Stimulated activated CD4-positive, alpha-beta T cell treated with anti-CD3 and anti-CD28 coated beads, TNF-alpha, amount 100 ng/mL, for 24 hours (primary cell): ENCODE measurements at places on chromosomes 7 and 10.

DNA sequence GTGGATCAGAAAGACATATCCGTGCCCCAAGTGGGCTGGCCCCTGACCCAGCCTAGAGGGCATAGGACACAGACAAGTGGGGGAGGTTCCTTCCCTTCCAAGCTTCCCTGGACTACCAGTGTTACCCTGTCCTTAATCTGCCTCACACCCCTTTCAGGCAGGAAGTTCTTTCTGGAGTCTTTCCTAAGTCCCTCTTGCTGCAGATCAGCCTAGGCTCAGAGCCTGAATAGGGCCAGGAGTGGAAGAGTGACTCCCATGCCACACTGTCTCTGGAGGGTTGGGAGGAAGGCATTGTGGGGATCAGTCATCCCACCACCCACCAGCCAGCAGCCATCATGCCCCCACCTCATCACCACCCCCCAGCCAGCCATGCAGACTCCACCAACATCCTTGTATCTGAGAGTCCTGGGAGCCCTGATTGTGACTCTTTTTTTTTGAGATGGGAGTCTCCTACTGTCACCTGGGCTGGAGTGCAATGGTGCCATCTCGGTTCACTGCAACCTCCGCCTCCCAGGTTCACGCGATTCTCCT is 22.6 kb downstream of the POLL start:
- no peak for DNase-seq

DNA sequence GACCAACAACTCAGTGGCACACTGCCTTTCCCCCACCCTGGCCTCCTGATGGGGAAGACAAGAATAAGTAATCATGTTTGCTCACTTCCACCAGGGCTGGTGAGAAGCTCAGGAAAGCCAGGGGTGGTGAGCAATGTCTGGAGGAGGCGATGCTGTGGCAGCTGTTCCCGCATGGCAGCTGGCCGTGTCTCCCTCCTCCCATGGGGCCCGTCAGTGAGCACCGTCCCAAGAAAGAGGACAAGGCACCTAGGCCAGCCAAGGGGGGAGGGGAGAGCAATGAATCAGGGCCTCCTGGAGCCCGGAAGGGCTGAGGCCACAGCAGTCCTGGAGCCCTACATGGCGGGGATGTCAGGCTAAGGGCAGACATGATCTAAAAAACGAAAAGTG is 69.2 kb upstream of the INSIG1 start:
- no peak for DNase-seq

DNA sequence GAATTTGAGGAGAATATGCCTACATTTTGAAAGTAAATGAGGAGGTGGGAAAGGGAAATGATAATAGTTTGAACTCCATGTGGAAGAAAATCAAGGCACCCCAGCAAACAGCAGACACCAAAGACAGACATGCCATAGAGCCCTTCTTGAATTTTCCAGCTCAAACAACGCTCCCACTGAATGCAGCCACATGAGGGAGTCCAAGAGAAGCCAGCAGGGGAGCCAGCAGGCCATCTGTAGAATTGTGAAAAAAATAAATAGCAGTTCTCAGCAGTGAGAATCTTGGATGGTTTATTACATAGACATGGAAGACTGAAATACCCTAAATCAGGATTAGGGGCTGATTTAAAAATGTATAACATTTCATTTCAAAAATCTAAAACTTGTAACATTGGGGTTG is 1567.3 kb upstream of the LRRTM3 start:
- DNase-seq: no peak

DNA sequence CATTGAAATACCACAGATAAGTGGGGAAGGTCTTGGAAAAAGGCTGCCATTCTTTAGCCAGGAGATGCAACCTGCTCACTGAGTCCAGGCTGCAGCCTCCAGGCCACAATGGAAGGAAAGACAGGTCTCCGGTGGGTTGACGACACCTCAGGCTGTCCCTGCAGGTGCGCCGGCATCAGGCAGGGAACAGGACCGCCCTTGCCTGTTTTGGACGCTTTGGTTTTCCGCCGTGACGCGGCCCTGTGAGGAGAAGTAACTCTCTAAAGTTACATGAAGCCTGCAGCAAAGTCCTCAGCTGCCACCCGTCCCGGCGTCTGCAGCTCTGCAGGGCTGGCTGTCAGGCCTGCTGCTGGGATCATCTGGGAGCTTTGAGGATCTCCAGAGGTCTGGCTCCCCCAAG is 147.0 kb downstream of the WDR37 start:
- DNase-seq: no peak

DNA sequence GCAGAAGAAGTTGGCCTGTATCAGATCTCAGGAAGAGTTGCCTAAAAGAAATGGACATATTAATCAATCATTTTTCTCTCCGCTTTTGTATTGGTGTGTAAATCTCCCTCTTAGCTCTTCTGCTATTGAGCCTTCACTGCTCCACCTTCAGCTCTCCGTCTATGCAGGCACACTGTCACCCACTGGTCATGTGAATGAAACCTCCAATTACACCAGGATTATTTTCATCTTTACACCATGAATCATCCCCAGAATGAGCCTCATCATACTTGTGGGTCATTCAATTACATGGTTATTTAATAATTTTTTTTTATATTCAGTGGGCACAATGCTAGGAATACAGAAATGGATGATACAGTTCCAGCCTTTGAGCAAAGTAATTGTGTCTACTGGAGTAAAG is 92.6 kb downstream of the LRRC4 start:
- DNase-seq: no peak

- DNase-seq: no peak
Observed at GRCh38 chr7:43769791-43770465, 11.4 kb downstream of the BLVRA start.

- no peak for DNase-seq
Observed at GRCh38 chr10:113350311-113351040, 202.4 kb upstream of the HABP2 start.

- DNase-seq: no peak
Observed at GRCh38 chr10:22619101-22619500, 95.3 kb downstream of the PIP4K2A start.

DNA sequence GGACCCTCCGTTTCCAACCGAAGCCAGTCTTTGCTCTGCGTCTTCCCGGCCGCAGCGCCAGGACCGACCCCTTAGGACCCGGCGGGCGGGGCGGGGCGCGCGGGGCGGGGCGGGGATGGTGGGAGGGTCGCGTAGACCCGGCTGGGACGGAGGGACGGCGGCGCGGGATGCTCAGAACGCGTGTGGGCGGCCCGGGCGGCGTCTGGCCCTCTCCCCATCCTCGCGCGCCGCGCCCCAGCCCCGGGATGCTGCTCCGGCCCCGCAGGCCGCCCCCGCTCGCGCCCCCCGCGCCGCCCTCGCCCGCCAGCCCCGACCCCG is at the start of gene UTF1:
UTF1 (plus strand) TSS at position 174 of the 318 bp plus-strand sequence; CDS start at position 246, 72 bp downstream.
- DNase-seq: no peak

DNA sequence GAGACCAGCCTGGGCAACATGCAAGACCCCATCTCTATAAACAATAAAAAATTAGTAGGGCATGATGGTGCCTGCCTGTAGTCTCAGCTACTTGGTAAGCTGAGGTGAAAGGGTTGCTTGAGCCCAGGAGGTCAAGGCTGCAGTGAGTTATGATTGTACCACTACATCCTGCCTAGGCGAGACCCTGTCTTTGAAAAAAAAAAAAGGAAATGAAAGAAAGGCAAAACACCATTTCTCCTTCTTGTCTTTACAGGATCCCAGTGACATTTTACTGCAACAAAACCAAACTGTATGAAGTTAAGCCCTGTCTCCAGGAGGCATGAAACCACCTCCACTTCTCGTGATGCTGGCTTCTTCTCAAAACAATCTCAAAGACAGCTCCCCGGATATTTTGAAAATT is 29.9 kb upstream of the PBLD start:
- no peak for DNase-seq

DNA sequence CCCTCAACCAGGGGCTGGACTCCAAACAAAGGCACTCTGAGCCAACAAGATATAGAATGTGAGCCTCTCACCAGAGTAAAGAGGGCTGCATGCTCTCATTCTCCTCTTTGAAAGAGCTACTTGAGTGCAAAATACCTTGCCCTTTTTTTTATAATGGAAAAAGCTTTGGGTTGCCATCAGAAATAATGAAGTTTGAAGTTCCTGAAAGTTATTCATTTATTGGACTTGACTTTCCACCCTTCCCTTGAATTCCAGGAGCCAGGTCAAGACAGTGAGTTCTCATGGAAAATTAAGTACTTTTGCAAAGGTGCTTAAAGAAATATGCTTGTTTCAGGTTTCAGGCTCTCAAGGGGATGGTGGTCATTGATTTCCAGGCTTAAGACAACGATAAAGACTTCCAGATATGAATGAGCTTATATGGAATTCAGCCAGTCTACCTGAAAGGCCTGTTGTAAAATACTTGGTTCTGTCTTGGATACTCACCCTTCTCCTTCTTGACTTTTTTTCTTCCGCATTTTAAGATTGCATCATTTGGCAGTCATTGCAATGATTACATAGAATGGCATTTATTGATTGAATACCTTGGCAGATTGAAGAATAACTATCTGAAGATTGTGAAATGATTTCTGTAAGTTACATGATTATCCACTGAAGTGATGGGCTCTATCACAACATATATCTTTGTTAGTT is 696.4 kb downstream of the INHBA start:
- no peak for DNase-seq

DNA sequence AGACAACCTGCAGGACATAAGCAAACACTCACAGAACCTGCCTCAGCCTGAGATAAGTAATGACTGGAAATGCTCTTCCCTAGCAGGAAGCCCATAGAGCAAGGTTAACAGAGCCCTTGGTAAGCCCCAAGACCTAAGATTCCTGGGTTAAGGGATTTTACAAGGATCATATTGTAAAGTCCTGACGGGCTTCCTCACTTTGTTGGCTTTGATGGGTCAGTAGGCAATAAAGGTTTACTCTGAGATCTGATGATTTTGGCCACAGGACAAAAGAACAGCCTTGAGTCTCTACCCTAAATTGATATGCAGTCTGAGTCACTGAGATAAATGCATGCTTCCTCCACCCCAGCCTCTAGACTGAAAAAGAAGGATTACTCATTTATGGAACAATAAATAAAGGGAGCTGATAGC is 270.8 kb downstream of the HTR7 start:
- no peak for DNase-seq

DNA sequence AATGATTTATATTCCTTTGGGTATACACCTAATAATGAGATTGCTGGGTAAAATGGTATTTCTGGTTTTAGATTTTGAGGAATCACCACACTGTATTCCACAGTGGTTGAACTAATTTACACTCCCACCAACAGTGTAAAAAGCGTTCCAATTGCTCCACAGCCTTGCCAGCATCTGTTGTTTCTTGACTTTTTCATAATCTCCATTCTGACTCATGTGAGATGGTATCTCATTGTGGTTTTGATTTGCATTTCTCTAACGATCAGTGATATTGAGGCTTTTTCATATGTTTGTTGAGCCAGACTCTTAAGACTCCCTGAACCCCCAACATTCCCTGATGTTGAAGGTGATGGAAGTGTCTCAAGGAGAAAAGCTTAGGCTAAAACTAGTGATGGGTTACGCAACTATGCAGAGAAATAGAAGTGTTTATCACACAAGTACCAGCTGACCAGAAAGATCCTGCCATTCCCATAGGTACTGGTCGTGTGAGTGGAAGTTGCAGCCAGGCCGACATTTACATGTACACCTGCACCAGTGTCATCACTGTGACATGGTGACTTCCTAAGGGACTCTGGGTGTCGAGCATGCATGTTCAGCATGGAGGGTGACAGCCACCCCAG is 711.2 kb upstream of the NRP1 start:
- DNase-seq: no peak

- DNase-seq: no peak
Observed at GRCh38 chr7:50270531-50271018, 33.9 kb upstream of the IKZF1 start.

- DNase-seq: no peak
Observed at GRCh38 chr10:63562857-63563256, 41.7 kb downstream of the REEP3 start.

- DNase-seq: no peak
Observed at GRCh38 chr7:139654276-139655181, 123.3 kb downstream of the HIPK2 start.

- DNase-seq: no peak
Observed at GRCh38 chr7:155618708-155619633, 25.5 kb upstream of the RBM33 start.

GRCh38 chr10:94500063-94500462 is 45.5 kb upstream of the HELLS start:
- DNase-seq: no peak

GRCh38 chr10:70786799-70787415 is 1.7 kb upstream of the TBATA start:
- DNase-seq: peak; percentile 7

- DNase-seq: no peak
Observed at GRCh38 chr7:33093266-33093665, 15.9 kb downstream of the RP9 start.

GRCh38 chr7:132420527-132420926 is 155.7 kb downstream of the PLXNA4 start:
- no peak for DNase-seq

- DNase-seq: no peak
Observed at GRCh38 chr7:105909742-105910141, 33.3 kb upstream of the ATXN7L1 start.

GRCh38 chr10:96984541-96985131 is 152.5 kb downstream of the LCOR start:
- no peak for DNase-seq
